ENCODE measurements at places on chromosomes 2 and 18.

- DNase-seq, result no peak
Observed at GRCh38 chr18:70183441-70183840, 22.0 kb downstream of the RTTN start.

GRCh38 chr18:57077786-57078552 lies 68.9 kb upstream of the BOD1L2 start:
- DNase-seq, result no peak

DNA sequence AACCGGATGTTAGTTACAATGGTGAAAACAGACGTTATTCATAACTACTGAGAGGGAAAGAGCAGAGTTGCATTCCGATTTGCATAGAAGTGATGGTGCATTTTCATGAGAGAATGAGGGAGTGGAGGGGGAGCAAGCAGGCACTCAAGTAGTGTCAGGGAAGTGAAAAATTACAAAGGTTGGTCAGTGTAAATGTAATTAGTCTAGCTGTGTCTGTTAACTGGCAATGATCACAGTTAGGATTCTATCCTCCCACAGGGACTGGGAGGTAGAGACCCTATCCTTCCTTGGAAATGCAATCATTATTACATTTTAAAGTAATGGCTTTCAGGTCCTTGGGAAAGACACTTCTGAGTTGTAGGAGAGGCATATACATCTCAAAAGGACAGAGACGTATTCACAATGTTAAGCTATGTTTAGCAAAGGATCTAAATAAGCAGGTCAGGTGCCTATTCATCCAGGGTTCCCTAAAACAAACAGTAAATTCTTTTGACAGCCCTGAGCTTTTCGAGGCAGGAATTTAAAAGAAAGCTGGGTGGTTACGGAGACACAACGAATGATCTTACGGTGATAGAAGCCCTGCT lies 1671.8 kb upstream of the DDX18 start:
- DNase-seq, result no peak

DNA sequence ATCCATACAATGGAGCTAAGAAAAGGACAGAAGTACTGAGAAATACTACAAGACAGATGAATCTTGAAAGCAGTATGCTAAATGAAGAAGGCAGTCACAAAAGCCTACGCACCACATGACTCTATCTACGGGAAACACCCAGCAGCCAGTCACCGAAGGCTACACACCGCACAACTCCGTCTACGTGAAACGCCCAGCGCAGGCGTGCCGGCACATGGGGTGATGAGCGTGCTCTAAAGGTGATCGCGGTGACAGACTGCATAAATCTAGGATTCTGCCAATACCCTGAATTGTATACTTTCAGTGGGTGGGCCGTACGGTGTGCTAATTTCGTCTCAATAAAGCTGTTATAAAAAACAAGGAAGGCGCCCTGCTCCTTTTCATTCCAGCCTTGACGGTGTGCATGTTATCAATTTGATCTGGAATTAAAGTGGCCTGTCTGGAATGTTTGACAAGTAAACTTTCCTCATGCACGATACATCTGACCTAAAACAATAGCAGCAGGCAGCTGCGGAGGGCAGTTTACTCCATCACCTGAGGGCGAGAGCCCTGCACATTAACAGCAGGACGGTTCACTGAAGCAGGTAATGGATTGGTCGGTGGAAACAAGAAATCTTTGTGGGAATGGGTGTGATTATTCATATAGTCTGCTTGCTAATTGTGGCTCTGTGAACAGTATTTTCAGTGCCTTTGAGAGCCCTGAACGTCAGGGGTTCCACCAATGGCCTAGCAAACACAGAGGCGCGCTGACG lies 86.2 kb upstream of the SALL3 start:
- DNase-seq, result no peak

DNA sequence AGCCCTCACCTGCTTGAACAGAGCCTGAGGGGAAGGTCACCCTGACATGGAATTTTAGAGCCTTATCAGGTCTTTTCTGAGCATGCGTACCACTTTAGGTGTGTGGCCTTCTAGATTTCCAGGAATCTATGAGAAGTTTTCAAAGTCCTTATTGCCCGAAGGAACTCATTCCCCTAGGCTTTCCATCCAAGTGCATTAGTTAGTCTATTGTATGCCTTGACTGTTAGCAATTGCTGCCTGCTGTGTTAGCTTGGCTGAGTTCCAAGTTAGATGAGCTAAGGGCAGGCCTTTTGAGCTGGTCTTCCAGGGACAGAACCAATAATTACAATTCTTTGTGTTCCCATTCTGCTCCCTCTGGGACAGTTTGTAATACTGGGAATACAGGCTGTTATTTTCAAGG lies 30.8 kb upstream of the PUM2 start:
- DNase-seq, result no peak

GRCh38 chr18:79010802-79011201 lies 31.2 kb downstream of the SALL3 start:
- no peak for DNase-seq

- no peak for DNase-seq
Observed at GRCh38 chr2:22855761-22856184, 529.2 kb upstream of the KLHL29 start.

DNA sequence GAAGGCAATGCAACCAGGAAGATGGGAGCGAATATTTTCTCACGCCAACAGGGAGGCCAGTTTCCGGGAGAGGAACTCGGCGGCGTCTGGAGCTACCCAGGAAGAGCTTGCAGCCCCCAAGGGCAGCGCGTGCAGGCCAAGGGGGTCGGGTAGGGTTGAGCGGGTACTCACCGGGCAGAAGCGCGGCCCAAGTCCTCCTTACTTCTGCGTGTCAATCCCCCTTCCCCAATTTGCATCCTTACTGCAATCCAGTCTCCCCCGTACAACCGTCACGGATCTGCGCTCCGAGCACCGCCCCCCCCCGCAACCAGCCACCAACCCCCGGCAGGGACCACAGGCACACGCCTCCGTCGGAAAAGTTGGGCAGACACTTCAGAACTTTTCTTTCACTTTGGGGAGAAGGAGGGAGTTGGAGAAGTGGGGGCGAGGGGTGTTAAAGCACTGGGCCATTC lies 1.3 kb downstream of the ATP8B1 start:
- peak; percentile 24 for DNase-seq

DNA sequence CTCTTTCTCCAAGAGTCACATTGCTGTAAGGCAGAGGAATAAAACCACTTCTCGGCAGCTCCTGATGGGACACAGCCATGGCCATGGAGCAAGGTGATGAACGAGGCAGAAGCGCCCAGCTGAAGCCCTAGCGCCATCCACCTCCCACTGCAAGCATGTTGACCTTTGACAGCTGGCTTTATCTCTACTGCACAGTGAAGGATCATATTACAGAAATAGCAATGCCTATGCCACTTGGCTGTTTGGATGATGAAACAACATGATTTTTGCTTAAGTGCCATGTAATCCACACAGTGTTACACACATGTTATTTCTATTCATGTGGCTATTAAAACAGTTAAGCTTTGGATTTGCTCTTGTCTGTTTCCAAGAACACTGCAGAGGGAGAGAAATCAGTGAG lies 167.7 kb downstream of the VAPA start:
- DNase-seq, result no peak

DNA sequence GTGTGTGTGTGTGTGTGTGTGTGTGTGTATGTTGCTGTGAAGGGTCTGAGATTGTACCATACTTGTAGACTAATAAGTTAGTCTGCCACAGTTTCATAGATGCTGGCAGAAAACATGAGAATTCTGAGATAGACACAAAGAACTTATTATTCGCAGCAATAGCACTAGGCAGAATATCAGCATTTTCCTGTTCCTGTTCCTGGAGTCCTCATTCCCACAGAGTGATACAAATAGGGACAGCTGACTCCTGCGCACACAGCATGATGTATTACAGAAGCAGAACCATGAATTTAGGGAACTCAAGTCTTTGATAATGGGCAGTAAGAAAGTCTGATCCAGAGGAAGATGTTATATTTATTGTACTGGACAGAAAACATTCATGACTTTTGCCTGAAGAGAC lies 1466.3 kb downstream of the DPP10 start:
- no peak for DNase-seq

DNA sequence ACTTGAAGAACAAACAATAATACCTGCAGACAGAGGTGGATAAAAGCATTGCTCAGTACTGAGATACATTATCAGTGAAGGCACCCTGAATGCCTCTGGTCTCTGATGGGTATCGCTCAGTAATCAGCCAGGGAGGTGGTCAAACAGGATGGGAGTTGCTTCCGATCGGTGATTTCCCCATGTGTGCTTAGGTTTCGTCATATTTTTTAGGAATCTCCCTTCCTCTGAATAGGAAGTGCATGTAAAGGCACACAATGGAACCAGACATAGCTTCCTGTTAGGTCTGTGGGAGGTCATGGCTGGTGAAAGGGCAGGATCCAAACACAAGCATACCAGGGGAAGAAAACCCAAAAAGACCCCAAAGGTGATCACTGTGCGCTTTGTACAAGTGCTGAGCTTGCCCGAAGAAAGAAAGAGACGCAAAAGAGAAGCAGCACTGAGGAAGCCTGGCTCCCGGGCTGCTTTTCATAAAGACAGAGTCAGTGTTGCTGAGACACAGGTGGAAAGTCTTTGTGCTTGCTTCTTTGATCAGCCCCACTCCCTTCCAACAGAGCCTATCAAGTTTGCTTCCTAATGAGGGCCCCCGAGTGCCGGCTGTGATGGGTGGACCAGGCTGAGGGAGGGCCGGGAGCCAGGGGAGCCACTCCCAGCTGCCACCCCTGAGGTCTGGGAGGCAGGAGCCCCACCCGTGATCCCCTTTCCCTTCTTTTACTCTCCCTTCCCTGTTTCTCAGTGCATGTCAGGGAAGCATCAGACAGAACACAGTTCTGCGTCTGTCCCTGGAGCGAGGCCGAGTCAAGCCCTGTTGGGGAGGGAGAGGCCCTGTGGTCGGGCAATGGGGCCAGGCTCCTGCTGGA lies 138.2 kb downstream of the SH3RF3 start:
- DNase-seq, result no peak

- DNase-seq, result no peak
Observed at GRCh38 chr2:109229094-109229675, 100.2 kb downstream of the SH3RF3 start.

- DNase-seq, result no peak
Observed at GRCh38 chr2:167144179-167144898, 256.1 kb downstream of the XIRP2 start.

DNA sequence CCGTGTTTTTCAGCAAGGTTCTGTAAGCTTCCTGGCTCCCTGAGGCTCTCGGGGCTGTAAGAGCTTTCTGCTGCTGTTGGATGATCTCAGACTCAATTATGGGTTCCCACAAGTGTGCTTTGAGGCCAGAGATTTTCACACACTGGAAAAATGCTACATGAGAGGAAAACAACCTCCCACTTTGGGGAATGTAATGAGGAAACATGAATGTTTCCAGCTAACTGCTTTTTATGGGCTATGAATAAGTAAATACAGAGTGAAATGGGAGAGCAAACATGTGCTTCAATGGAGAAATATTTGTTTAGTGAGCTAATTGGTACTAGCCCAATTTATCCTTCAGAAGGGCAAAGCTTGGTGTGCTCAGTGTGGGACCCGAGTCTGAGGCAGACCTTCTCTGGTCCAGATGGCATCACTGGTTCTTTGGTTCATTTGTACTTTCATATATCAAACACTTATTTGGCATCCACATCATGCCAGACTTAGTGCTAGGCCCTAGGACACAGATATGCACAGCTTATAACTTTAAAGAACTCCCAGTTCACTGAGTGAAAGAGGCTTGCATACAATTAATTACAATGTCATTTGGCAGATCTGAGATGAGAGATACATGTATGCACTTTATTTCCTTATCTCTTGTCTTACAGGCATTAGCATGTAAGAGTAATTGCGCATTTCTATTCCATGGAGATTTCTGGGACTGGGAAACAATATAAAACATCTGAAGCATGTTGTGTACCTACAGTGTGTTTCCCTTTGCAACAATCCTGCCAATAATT lies 248.8 kb downstream of the RDH14 start:
- no peak for DNase-seq

DNA sequence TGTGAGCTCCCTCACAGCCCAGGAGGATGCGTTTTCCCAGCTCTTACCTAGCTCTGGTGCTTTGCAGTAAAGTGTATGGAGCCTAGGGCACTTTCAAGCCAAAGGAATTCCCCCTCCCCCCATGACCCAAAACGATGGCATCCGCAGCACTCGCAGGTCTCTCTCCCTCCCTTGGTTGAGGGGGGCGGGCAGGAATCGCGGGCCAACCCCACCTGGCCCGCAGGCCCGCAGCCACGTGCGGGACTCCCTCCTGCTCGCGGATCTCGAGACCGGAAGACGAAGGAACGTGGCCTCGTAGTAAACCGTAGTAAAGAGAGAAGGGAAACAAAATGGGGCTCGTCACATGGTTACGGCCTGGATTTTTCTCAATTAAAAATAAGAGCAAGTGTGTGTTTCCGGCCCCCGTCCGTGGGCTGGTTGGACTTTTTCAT lies 8.5 kb downstream of the IRS1 start:
- no peak for DNase-seq

All from stimulated activated CD4-positive, alpha-beta T cell treated with anti-CD3 and anti-CD28 coated beads, Interleukin-2, amount 100 ng/mL, for 24 hours (primary cell).